Fibroblast of the conjunctiva (primary cell): ENCODE measurements at places on chromosomes 1 and 21.

GRCh38 chr1:58442114-58442513 is 104.4 kb downstream of the OMA1 start:
- DNase-seq, result no peak

DNA sequence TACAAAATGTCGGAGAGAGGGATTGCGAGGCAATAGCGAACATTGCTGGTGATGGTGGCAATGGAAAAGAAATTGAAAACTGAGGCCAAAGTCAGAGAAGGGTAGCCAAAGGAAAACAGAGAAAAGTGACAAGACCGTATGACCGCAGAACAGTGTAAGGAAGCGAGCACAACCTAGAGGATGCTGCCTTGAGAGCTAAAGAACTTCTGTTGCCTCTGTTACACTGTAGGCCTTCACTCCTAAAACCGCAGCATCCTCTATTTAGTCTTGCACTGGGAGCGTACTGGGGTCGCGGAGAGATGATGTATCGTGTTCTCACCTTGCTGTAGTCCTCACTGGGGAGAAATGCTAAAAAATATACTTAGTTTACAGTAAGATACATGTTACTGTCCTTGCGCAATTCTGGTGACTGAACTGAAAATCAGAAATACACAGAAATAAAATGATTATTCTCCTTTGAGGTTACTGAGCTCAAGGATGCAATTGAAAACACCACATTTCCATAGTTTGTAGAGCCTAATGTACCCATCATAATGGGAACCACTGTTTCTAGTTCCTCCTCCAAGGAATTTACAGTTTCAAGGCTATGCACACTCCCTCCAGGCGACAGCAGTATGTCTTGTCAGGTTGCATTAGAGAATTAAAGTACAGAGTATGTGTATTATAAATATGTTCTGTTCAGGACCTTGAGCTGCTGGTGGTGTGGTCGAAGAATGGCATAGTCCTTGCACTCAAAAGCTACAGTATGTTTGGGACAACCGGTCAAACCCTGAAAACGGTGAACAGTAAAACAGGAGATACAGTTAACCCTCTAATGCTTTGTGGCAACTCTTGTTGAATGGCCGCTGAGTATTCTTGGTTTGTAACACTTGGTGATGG is 1.3 kb downstream of the NEK7 start:
- DNase-seq, result no peak

- no peak for DNase-seq
Measured at GRCh38 chr1:222105393-222105737, 363.5 kb upstream of the DUSP10 start.

DNA sequence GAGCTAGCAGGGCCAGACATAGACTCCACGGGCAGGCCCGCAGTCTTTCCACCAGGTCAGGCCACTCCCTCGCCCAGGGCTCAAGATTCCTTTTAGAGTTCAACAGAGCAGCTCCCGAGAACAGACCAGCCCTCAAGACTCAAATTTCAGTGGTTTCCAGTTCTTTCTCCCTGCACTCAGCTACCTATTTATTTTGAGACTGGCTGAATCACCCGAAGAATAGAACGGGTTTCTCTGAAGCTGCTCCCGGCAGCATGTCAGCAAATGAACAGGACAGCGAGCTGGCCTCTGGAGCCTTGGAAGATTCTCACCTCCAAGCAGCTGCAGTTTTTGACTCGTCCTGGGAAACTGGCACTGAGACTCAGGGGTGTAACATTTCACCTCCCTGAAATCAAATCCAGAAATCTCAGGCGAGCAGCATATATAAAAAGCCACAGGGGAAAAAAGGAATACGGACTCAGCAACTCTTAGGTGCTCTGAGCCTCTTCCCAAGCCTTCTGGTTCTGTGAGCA is 177.9 kb downstream of the CLIC6 start:
- DNase-seq, result peak; percentile 53

DNA sequence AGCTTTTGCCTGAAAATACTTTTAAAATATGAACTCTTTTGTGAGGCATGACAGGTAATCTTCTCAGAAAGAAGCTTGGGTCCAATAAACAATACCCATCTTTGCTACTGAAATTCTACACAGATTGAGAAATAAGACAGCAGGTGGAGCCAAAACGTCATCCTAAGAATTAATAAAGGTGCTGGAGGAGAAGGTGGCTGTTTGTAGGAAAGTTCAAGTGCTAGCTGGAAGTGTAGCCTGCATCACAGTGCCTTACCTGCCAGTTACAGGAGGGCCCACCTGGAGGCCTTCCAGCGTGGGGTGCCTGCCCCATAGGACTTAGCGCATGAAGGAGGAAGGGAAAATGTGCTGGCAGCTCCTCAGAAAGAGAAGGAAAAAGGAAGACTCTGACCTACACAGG is 93.7 kb downstream of the TTC3 start:
- no peak for DNase-seq

- DNase-seq, result peak; percentile 52
Measured at GRCh38 chr1:54335011-54335754, 71.0 kb downstream of the SSBP3 start.

- no peak for DNase-seq
Measured at GRCh38 chr1:5913078-5913845, 79.0 kb downstream of the NPHP4 start.

DNA sequence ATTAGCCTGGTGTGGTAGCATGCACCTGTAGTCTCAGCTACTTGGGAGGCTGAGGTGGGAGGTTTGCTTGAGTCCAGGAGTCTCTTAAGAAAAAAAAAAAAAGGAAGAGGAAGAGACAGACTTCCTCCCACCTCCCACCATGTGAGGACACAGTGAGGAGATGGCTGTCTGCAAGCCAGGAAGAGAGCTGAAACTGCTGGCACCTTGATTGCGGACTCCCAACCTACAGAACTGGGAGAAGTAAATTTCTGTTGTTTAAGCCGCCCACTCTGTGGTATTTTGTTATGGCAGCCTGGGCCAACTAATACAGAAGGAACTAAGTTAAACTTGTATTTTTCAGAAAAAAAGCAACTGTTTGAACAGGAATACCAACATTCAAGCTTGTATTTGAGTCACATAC is 21.7 kb downstream of the DOP1B start:
- DNase-seq, result no peak

DNA sequence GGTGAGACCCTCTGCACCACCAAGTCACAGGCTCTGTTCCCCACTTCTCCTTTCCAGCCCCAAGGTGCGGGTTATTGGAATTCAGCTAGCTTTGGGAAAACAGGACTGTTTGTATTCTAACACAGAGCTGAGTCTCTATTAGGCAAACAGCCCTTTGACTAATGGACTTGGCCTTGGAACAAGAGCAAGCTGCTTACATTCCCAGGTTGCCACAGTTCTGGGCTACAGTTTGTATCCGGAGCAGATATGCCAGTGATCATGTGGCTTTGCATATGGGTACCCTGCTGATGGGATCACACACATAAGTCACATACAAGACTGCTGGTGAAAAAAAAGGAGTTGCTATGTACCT is 110.5 kb upstream of the COA6 start:
- no peak for DNase-seq

GRCh38 chr1:67484492-67484891 is 54.3 kb upstream of the SERBP1 start:
- peak; percentile 20 for DNase-seq

GRCh38 chr21:33071770-33072306 is 1.9 kb downstream of the OLIG1 start:
- DNase-seq, result no peak

GRCh38 chr1:119285482-119285881 is 83.1 kb upstream of the HAO2 start:
- DNase-seq, result peak; percentile 96

DNA sequence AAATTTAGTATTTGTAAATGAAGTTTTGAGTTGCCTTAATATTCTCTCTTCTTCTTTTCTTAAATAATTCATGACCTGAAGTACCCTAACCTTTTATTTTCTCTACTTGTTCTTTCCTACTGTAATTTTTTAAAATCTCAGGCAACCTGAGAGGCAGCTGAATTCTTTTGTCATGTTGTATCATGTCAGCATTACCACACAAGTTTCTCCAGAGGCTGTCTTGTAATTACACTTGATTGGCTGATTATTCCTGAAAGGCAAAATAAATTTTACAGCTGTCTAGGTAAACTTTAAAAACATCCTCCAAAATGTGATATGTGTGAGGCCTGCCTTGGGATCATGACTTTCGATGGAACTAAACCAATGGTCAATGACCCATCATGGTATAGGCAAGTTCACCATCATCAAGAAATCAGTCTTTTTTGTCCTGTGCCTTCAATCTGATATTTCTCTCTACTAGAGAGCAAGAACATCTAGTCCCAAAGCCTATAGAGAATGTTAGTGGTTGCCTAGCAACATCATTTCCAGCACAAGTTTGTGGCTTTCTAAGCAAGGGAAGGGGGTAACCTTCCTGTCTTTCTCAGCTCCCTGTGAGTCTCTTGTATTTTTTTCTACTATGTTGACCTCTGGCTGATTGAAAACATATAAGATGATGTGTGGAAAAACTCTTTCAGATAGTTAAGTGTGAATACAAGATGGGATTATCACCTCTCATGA is 115.5 kb downstream of the GABPA start:
- DNase-seq, result no peak

DNA sequence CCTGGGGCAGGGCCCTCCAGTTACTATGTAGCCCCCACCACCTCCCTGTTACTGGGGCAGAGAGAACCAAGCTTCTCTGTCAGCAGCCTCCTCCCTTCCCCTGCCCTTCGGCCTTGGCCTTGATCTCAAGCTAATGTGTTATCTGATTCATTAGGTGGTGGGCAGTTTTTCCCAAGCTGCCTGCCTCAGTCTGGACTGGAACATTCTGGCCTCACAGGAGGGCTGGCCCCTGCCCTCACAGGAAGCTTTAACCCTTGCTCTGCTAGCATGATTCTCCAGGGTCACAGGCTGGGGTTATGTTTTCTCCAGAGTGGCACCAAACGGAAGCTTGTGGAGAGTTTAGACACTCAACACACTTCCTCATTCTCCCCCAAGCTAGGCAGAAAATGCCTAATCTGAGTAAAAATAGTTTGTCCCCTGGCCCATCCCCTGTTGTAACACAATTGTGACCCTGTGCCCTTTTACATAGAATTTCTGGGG is 37.2 kb upstream of the SLC6A9 start:
- DNase-seq, result no peak

- DNase-seq, result no peak
Measured at GRCh38 chr1:221415651-221416050, 326.2 kb downstream of the DUSP10 start.

DNA sequence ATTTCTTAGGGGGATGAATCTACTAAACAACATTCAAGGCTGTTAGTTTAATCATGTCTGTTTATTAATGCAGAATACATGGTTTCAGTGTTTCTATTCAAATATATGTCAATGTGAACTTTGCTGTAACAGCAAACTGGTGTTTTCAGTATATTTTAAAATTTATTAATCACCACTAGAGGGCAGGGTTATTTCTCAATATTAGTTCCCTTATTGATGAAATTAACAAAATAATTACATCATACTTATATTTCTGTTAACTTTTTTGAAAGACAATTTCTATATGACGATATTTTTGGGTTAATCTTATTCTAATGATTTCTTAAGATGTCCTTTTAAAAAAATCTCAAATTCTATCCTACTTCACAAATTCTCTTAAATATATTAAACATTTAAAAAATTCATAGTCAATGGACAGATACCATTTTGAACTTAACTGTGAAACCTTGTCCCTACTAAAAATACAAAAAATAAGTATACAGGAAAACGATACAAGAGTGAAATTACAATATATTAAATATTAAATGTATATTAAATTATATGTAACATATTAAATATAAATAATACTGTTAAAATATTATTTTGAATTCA is 1034.1 kb upstream of the PRMT6 start:
- DNase-seq, result no peak

DNA sequence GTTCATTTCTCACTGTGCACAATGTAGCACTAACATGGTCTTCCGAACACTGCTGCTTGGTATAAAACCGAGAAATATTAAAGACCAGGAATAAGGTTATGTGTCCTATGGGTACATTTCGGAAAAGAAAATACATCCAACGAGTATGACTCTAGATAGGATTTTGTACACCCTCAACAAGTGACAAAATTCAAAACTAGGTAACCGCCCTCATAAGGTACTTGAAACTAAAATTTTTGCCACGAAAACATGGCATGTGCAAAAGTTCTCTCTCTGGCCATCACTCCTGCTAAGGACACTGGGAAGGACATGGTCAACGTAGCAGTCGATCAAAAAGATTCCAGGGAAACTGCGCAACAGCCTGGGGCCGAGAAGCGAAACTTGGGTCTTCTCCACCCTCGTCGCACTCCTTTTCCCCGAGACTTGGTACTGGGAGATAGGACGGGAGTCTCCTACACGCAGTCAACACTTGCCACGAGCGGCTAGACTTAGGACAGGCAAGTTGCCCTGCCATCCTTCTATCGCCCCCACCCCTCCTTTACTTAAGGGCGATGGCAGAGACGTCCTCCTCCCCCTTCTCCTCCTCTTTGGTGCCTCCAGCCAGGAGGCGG is 338 bp upstream of the TOR1AIP1 start:
- DNase-seq, result peak; percentile 96

GRCh38 chr1:24373044-24373443 is 40.5 kb downstream of the STPG1 start:
- no peak for DNase-seq

DNA sequence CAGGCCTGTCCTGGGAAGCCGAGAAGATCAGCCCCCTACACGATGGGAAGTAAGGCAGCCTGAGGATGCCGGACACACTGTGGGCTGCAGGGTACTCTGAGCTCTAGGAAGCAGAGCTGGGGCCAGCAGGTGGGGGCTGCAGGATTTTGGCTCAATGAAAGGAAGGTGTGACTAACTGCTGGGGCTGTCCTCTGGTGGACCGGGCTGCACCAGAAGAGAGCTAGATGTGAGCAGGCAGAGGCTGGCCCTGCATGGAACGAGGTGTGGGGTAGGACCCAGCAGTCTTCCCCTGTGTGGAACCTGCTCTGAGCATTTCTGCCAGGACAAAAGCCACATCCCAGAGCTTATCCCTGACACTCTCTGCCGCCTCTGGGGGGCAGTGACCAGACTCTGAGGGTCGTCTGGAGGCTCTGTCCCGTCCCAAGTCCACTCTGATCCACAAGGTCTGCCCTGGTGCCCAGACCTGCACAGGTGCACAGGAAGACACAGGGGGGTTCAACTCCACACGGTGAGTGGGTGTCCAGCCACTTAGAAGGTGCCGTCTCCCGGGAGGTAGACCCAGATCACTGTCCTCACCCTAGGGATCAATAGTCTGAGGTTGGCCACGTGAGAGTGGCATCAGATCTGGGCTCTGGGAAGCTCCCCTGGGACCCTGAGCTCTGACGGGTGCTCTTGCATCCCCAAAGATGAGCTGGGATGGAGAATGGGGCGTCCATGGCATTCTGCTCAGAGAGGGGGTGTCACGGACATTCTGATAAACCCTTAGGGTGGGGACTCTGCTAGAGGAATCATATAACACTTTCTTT is 187.6 kb upstream of the VAMP3 start:
- no peak for DNase-seq

DNA sequence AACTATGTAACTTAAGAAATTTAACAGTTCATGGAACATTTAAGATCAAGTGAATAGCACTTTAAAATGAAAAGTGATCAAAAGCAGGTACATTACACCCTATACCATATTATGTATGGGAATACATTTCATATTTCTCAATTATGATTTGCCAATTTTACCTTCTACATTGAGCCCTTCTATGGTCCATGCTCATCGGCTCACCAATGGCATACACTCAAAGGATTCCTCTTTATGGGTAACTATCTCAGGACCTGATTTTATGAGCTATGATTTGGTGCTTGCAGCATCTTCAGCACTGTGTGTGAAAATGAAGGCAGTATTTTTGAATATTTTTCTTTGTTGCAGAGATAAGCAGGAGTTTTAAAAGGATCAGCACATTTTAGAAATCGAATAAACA is 33.5 kb downstream of the FUBP1 start:
- DNase-seq, result no peak
